Activated T-helper 1 cell treated with anti-CD3 and anti-CD28 coated beads, Interleukin-2, amount 50 U/mL, for 16 hours (primary cell): ENCODE measurements at places on chromosomes 13 and 19.

DNA sequence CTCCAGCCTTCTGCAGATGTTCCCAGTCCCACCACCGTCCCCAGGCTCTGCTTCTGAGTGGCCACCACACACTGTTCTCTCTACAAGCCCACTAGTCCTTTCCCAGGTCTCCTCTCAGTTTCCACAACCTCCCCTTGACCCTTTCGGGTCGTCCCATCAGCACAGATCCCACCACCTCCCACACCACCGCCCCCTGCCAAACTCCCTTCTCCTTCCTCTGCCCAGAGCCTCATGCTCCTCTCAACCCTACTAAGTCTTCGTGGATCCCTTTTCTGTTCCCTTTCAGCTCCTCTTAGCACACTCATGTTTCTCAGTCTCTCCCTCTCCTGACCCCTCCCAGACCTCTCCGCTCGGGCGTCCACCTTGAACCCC, 1.9 kb downstream of the NAPA start:
- no peak for DNase-seq

DNA sequence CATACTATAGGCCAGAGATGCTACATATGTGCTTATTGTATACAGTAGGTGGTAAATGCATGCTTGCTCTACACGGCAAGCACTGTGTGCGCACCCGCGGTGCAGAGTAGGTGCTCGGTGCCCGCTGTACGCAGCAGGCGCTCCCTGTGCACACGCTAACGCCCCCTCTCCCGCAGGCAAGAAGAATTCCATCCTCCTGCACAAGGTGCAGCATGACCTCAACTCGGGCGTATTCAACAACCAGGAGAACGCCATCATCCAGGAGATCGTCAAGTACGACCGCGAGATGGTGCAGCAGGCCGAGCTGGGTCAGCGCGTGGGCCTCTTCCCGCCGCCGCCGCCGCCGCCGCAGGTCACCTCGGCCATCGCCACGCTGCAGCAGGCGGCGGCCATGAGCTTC, 17.7 kb downstream of the POLRMT start:
- no peak for DNase-seq

GRCh38 chr19:52584736-52585440, 14.8 kb downstream of the ZNF701 start:
- DNase-seq, result no peak

DNA sequence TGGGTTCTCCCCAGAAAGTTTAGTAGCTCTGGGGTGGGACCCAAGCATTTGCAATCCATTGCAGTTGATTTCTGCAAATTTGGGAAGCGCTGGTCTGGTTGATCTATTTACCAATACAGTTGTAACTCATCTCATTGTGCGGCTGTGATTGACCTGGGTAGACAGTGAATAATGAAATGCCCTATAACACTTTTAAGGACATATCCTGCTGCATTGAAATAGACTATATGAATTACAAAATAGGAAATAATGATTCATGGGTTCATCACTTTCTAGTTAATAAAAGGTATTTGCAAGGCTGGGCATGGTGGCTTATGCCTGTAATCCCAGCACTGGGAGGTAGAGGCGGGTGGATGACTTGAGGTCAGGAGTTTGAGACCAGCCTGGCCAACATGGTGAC, 59.0 kb upstream of the FARP1 start:
- no peak for DNase-seq

GRCh38 chr13:50729177-50729576, 114.3 kb downstream of the DLEU7 start:
- DNase-seq, result no peak

DNA sequence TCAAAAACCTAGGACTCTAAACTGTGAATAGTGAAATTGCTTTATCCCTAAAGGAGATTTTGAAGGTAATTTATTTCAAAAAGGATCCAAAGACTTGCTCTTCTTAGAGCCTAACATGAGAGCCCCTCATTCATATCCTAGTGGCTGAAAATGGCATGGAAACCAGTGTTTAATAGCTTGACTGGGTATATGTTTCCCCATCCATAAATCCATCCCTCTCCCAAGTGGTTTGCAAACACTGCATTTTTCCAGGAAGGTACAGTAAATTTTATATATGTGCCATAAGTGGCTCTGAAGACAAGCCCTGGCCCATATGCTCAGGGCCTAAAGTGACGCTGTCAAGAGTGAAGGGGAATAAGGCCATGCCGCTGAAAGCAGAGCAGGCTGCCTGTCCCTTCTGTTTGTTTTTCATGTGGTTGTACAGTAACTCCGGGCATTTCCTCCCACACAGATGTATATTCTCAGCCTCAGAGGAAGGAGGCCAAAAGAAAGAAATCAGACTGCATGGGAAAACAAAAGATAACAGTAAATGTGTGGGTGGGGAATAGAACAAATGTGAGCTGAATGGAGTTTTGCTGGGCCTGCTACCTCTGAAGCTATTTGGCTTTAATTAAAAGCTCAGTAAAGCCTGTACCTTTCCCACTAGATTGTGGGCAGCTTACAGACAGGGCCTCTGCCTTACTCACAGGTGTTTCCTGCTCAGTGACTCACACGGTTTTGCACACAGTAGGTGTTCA, 181.9 kb downstream of the PCDH9 start:
- no peak for DNase-seq

- no peak for DNase-seq
Measured at GRCh38 chr13:33483471-33483870, 197.9 kb upstream of the STARD13 start.

- no peak for DNase-seq
Measured at GRCh38 chr19:46213156-46213555, 16.4 kb upstream of the IGFL1 start.

- DNase-seq, result no peak
Measured at GRCh38 chr13:83184819-83185218, 697.5 kb downstream of the SLITRK1 start.

DNA sequence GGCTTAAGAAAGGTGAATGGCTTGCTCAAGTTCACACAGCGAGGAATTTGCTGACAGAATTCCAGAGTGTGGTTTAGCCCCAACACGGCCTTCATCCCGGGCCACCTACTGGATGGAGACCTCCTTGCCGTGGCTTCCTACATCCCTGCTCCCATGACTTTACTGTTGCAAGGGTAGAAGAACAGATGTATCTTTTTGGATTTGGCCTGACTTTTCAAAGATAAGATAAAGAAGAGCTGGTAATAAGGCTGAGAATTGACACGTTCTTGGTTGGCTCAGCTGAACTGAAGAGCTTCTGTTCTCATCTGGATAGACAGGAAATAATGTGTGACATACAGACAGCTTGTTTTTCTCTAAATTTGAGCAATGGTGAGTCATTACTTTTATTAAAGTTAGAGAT, 113.1 kb downstream of the KLF5 start:
- DNase-seq, result no peak

GRCh38 chr13:35891507-35892441, 239.4 kb downstream of the DCLK1 start:
- no peak for DNase-seq

DNA sequence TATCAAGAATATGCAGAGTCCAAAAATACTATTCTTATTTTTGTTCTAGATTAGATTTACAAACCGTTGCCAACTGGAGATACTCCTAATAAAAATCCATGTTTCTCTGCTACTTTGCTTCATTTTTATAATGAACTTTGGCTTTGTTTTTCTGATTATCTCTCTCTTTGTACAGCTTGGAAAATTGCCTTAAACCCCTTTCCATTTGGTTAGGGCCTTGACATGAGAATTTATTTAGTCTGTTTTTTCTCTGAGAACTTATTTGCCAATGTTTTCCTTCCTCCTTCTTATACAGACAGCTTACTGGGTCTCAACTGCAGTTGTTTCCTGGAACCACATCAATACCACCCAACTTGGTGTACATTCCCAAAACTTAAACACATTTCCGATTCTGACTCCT, 555.4 kb downstream of the SLITRK6 start:
- DNase-seq, result no peak

GRCh38 chr13:100513171-100513570, 75.4 kb downstream of the GGACT start:
- DNase-seq, result no peak

DNA sequence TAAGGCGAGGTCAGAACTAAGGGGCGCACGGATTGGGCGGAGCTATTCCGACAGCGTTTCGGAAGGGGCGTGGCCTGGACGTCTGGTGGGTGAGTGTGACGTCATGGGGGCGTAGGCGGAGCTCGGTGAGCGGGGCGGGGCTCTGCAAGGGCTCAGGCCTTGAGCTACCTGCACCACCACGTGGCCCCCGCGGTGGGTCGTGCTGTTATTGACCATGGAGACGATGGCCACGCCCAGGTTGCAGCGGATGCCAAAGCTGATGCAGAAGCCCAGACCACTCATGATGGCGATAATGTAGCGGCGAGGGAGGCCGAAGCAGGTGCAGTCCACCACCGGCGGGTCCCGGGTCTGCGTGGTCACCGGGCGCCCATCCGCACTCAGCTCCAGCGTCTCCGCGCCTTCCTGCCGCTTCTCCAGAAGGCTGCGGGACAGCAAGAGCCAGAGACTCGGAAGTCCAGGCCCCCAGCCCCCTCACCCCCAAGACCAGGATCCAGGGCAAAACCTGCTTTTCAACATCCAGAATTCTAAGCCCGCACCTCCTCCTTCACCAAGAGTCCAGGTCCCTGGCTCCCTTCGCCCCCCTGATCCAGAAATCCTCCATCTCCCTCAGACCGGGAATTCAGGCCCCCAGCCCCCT, 4.8 kb downstream of the SLC17A7 start:
- DNase-seq, result no peak

DNA sequence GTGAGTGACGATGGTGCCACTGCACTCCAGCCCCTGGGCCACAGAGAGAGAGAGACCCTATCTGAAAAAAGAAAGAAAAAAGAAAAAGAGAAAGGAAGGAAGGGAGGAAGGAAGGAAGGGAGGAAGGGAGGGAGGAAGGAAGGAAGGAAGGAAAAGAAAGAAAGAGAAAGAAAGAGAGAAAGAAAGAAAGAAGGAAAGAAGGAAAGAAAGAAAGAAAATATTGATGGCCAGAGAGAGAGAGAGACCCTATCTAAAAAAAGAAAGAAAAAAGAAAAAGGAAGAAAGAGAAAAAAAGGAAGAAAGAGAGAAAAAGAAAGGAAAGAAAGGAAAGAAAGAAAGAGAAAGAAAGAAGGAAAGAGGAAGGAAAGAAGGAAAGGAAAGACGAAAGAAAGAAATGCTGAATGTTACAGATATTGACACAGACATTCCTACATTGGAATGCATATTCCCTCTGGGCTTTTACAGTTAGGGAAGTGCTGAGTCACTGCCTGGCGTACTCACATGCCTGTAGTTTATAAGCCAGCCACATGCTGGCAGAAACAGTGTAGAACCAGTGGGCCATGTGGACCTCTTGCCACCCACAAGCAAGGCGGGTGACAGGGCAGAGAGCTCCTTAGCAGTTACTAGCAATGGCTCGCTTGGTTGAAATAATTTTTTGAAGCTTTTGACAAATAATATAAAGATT, 34.6 kb upstream of the SLC46A3 start:
- DNase-seq, result no peak

- DNase-seq, result no peak
Measured at GRCh38 chr19:15107061-15108010, at the start of gene SYDE1. Gene SYDE1, plus strand, starts transcription at chr19:15107401. Its CDS starts 33 bp downstream, at chr19:15107434.

DNA sequence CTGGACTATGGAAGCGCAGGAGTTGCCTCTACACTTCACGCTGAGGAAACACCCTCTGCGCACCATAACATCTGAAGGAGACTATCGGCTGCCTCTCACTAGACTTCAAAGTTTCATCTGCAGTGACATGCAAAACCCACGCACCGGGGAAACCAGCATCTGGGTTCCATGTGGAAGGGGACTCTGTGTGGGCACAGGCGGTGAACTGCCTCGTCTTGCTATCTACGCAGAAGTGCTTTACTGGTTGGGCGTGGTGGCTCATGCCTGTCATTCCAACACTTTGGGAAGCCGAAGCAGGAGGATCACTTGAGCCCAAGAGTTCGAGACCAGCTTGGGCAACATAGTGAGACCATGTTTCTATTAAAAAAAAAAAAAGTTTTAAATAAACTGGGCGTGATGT, 116.4 kb downstream of the STK24 start:
- no peak for DNase-seq

DNA sequence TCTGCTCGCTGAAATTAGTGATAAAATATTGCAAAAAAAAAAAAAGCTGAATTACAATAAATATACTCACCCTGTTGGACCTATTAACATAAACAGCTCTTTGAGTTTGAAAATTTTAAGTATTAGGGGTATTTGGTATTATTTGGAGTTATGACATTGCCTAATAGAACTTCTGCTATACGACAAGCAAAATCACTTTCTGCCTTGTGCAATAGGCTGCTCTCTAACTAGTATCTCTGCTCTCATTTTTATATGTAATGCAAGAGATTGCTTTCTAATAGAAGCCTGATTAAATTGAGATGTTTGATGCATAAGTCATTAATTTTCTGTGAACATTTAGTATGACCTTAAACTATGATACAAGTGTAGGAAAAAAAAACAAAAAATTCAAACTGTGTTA, 5.3 kb downstream of the RGS9BP start:
- DNase-seq, result no peak

- DNase-seq, result no peak
Measured at GRCh38 chr13:91802957-91803356, 404.5 kb downstream of the GPC5 start.

- DNase-seq, result no peak
Measured at GRCh38 chr13:41224113-41225110, 30.0 kb upstream of the KBTBD7 start.

GRCh38 chr13:40961214-40961613, 57.9 kb downstream of the ELF1 start:
- DNase-seq, result no peak

DNA sequence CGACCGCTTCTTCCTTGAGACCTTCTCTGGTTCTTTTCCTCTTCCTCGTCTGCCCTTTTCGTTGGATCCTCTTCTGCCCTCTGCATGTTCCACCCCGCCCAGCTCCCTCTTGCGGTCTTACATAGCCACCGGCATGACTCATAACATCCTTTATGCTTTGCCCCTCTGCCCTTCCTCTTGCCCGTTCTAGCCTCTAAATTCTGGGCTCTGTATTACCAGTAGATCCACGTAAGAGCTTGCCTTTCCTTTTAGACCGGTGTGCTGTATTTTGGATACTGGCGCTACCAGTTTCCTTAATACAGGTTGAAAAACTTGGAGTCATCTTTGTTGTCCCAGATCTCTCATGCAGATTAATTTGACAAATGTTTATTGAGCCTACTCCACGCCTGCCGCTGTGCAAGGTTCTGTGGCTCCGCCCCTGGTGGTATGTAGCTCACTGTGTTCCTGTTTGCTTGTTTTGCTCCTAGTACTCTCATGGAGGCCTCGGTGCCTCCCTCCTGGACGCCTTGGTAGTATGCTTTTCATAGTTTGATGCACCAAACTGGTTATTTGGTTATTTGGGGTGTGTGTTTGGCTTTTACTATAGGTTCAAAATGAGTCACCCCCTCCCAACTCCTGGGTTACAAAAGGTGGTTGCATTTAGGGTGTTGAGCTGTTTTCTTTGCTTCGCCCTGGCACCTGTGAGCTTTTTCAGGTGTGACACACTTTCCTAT, 1.7 kb downstream of the GTF3A start:
- DNase-seq, result peak; percentile 60

GRCh38 chr13:28684257-28684656, 25.3 kb downstream of the POMP start:
- DNase-seq, result no peak
